Stimulated activated CD4-positive, alpha-beta T cell treated with anti-CD3 and anti-CD28 coated beads, Interleukin-1b, Interleukin-23, amount 100 ng/mL, for 24 hours (primary cell): ENCODE measurements at places on chromosomes 11 and 22.

- DNase-seq, result no peak
These were observed 436.4 kb downstream of the TBC1D22A start for GRCh38 chr22:47198801-47199251.

DNA sequence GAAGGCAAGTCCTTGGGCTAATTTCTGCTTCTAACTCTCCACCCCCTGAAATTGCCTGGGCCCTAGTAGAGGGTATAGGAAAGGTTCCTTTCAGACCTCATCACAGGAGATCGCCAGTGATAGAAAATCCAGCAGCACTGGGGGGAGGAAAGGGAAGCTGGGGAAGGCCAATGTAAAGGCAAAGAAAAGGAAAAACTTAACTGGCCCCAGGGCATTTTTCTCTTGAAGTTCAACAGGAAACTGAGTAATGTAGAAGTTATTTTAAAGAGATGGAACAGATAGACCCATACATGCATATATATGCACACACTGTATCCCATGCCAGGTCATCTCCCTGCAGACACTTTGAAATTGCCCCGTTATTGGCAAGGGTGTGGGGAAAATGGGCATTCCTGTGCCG, 134.0 kb downstream of the TRIM44 start:
- no peak for DNase-seq

DNA sequence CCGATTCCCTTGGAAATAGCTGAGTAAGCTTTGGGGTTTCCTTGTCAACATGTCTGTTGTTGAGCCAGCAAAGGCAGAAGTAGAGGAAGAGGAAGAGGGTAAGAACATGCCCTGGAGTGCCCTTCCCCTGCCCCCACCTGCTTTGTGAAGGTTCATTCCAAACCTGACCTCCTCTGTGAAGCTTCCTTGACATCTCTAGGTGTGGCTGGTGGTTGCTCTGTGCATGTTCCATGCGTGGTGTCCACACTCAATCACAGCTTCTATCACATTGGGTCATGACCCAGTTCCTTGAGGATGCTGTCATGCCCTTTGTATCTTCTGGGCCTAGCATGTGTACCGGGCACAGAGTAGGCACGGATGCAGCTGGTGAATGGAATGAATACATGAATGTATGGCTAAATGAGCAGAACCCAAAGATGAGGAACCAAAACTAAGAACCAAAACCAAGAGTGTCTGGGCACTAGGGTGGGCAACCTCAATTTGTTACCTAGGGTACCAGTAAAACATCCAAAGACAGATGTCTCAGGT, 23.7 kb upstream of the FXYD6 start:
- no peak for DNase-seq

- no peak for DNase-seq
These were observed 420.9 kb downstream of the METTL15 start for GRCh38 chr11:28529046-28529445.

DNA sequence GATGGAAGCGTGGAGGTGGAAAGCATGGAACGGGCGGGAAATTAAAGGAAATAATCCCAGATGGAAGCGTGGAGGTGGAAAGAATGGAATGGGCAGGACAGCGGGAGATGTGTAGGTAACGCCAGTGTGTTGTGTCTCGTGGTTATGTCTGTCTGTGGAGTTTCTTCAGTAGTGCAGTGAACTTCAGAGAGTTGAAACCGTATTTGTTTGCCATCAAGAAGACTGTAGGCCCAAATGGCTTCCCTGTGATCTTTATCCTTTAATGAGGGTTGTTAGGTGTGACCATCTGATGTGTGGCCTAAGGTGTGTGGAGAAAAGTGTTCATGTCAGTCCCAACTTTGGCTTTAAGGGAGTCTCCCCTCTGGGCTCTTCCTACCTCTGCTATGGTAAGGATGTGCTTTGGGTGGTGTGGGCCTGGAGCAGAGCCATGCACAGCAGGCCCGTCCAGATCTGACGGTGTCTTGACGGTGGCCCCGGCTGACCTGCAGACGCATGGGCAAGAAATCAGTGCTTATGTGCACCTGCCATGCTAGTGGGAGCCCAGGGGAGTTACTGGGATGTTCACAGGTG, 39.6 kb downstream of the AP2A2 start:
- no peak for DNase-seq

DNA sequence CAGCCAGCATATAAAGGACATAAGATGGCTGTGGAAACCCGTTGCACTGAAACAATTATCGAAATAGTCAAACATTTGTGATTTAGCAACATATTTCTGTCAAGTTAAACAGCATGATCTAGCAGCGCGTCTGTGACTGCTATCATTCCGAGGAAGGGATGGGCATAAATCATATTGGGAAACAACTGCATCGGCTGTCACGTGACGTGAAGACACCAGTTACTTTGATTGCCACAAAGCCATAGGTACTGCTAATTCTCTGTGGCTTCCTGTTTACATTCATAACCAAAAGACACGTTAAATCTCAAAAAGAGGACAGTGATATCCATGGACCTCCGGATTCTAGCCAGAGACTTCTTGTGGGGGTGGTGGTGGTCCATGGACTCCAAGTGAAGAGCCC, 87.8 kb downstream of the CACNA1I start:
- no peak for DNase-seq

DNA sequence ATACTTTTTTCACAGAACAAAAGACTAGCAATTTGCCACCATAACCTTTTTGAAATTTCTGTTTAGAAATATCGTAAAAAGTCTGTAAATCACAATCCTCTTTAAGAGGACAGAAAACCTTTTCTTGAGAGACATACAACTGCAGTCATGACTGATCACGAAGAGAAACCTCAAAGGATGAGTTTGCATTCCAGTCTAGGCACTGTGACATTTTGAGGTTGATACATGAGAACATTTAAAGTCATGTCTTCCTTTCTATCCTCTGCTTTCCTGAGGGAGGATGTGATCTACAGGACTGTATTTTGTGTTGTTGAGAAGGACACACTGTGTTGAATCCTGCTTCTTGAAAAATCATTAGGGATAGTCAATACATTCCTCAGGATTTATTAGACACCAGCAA, 476.7 kb upstream of the CCDC179 start:
- DNase-seq, result no peak

- DNase-seq, result no peak
These were observed 37.3 kb downstream of the PHF21B start for GRCh38 chr22:44972363-44973083.

GRCh38 chr11:68164437-68164836, 43.2 kb upstream of the CHKA start:
- no peak for DNase-seq

DNA sequence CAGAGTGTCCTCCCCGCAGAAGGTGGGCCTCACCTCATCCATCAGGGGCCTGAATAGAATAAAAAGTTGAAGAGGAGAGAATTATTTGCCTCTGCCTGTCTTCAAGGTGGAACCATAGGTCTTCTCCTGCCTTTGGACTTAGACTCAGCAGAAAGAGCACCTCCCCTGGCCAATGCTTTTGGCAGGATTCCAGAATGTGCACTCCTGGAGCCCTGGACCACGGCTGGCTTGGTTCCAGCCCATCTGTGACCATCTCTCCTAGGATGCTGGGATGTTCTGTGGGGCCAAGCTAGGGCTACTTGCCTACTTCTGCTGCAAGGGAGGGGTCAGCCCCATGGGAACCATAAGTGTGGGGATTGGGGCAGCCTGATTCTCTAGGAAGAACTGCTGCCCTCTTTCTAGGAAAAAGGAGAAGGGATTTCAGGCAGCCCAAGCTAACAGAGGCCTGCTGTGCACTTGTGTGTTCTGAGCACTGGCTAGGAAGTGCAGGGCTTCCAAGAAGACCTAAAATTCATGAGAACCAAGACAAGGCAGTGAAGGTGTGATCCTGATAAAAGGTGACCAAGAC, 32.2 kb upstream of the SHANK2 start:
- DNase-seq, result no peak

DNA sequence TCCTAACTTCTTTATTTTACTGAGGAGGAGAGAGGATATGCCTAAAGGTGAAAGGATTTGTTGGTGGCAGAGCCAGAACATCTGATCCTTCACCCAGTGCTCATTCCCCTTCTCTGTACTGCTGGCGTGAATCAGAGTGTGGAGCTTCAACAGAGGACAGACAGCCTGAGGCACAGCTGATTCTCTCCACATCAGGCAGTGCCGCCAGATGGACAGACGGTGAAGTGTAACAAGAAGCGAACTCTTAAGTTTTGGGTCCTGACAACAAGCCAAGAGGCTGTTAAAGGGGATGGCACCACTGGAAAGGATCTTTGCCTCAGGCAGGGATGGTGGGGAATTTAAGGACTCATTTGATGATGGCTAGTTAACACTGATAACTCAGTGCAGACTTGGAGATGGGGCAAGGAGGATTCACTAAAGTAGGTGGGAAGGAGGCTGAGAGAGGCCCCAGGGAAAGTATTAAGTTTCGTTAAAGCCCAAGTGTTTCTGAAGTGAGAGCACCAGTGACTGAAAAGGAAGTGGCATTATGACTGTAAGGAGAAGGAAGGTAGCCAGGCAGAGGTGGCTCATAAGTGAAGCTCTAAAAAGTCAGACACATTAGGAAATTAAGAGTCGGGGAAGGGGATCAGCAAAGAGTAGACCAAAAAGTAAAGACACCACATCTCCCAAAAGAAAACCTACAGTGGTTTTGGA, 81.3 kb downstream of the CLPB start:
- DNase-seq, result no peak

GRCh38 chr11:97772705-97773104, 1248.0 kb upstream of the CNTN5 start:
- no peak for DNase-seq

- DNase-seq, result no peak
These were observed 7.3 kb upstream of the ADAMTS8 start for GRCh38 chr11:130435671-130436070.

DNA sequence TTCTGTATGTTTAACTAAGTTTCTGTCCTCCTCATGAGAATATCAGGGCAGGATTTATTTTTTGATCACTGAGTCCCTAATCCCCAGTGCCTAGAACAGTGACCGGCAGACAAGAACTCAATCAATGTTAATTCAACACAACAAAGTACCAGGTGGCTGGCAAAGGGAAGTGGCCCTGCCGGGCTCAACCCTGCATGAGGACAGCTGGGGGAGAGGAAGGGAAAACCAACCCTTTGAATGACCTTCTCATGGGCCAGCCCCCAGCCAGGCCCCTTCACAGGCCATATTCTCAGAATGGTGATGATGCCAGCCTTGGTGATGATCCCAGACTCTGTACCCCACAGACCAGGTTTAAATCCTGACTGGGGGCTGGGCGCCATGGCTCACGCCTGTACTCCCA, 1.4 kb upstream of the MFNG start:
- DNase-seq, result no peak

- peak; percentile 89 for DNase-seq
These were observed at the start of gene GATD1 for GRCh38 chr11:777288-778255. GATD1 (minus strand) TSS chr11:777487; CDS start chr11:777462, 25 bp downstream.

GRCh38 chr22:28222052-28222451, 303.0 kb upstream of the PITPNB start:
- DNase-seq, result no peak

DNA sequence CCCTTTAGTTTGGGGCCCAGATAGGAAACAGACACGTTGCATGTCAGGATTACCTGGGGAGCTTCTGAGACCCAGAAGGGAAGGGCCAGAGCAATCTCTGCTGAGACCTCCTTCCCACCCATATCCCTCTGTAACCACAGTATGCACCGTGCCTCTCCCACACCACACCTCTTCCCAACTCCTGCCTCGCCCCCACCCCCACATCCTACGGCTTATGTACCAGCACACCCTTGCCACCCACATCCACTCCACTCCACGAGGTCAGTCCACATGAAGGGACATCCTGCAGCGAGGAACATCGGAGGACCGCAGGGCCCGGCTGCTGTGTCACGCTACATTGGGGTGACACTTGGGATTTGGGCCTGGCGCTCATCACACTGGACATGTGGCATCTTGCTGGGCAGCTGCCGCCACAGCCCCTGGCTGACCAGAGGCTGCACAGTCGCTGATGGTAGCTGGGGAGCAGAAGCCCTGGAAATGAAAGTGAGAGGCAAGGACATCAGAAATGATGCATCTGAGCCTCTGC, 118.3 kb upstream of the LMO1 start:
- no peak for DNase-seq

DNA sequence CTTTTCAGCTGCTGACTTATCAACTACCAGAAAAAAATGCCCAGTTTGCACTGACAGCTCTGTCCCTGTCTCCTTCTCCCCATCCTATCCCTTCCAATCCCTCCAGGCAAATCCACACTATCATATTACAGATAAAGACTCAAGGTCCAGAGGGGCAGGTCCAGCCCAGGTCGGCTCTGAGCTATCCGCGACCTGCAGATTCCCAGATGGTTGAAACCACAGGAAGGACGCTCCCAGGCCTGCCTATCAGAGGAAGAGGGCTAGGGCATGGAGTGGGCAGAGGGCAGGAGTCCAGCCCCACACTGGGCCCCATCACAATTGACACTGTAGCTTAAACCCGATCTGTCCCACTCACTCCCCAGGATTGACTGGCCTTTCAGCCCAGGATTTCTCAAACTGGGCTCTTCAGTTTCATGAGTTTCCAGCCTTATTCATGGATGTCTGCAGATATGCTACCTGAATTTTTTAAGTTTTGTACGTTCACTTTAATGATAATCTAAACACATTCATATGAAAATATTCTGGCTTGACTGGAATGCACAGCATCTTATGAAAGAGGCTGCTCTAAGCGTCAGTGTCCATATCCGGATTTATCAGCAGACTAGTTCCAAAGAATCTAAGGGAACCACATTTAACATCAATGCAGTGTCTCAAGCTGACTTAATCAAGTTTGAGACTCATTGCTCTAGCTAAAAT, 16.4 kb upstream of the FCHSD2 start:
- no peak for DNase-seq

DNA sequence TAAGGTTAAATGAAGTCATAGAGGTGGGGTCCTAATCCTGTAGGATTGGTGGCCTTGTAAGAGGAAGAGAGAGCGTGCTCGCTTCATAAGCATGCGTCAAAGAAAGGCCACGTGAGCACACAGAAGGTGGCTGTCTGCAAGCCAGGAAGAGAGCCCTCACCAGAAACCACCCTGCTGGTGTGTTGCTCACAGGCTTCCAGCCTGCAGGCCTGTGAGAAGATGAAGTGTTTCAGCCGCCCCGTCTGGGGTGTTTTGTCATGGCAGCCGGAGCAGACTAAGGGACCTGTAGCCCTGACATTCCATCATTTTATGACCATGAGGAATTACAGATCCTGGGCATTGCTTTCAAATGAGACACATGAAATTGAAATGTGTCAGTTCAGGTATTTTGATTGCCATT, 32.4 kb downstream of the AP2A2 start:
- DNase-seq, result no peak

GRCh38 chr11:84780689-84781293, 846.4 kb downstream of the DLG2 start:
- no peak for DNase-seq

DNA sequence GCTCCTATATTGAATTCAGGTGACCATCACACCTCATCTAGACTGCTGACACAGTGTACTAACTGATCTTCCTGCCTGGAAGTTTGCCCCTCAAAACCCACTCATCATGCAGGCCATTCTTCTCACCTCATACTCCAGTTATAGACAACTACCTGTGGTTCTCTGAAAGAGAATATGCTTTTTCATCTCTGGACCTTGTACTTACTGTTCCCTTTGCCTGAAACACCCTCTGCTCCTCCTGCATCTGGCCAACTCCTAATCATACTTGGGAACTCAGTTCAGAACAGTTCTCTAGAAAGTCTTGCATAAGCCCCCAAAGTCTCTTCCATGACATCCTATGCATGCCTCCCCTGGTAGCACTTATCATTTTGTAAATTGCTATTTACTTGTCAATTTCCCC, 28.2 kb upstream of the P4HA3 start:
- no peak for DNase-seq
